Breast epithelium (tissue), 4 donors: ENCODE measurements at places on chromosomes 7 and 10.

GRCh38 chr10:28089467-28089866, 90.6 kb upstream of the ODAD2 start:
- no peak for DNase-seq
- no peak overlapping the region for H3K4me3 ChIP-seq
- no peaks in the 10 kb centered on the region for H3K4me1 ChIP-seq
- H3K27me3 ChIP-seq: no peaks in the 10 kb centered on the region
- H3K36me3 ChIP-seq: no peaks in the 10 kb centered on the region

GRCh38 chr10:23053036-23053435, 42.3 kb upstream of the MSRB2 start:
- H3K27me3 ChIP-seq: no peaks in the 10 kb centered on the region
- no peaks in the 10 kb centered on the region for H3K4me1 ChIP-seq
- DNase-seq: no peak
- no peak overlapping the region for H3K4me3 ChIP-seq
- no peak overlapping the region for H3K27ac ChIP-seq

DNA sequence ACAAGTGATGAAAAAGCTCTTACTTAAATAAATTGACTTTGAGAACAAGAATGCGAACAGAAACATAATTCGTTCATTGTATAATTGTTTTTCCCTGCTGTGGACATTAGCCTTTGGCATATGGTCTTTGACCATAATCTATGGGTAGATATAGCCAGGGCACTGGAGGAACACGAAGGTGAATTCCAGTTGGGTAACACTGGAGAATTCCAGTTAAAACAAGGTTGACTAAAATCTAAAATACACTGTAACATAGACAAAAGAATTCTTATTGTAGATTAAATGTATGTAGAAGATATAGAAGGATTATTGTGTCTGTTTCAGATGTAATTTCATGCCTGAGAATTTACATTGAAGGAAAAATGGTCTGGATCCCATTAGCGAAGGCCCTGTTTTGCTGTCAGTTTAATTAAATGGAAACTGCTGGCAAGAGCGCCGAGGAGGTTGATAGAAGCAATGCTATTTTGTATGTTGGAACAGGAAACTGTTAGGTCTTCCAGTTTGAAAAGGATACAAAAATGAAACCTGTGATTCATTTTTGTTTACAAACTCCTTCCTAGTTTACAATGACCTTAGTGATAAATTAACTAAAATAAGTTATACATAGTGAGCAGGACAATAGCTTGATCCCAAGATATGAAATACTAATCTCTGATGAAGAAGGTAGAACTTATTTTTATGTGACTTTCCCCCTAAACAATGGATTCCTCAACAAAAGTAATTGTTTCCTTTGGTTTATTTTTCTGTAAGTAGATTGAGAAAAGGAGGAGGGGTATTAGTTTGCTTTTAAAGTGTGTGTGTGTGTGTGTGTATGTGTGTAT, 68.9 kb downstream of the ARID5B start:
- H3K4me3 ChIP-seq: no peak overlapping the region
- H3K27ac ChIP-seq: peak overlapping the region; percentile 65
- no peaks in the 10 kb centered on the region for H3K27me3 ChIP-seq
- no peaks in the 10 kb centered on the region for H3K36me3 ChIP-seq

GRCh38 chr10:102243309-102243708, 2.0 kb upstream of the PITX3 start:
- H3K27ac ChIP-seq: no peak overlapping the region
- no peaks in the 10 kb centered on the region for H3K27me3 ChIP-seq
- no peaks in the 10 kb centered on the region for H3K36me3 ChIP-seq
- no peak for DNase-seq

- no peaks in the 10 kb centered on the region for H3K27me3 ChIP-seq
- H3K27ac ChIP-seq: peak overlapping the region; percentile 90
- peak overlapping the region; percentile 28 for H3K4me3 ChIP-seq
- H3K36me3 ChIP-seq: no peaks in the 10 kb centered on the region
- H3K4me1 ChIP-seq: peaks cover 4% of the 10 kb centered on the region
Measured at GRCh38 chr7:75967055-75967454, 27.3 kb downstream of the TMEM120A start.

DNA sequence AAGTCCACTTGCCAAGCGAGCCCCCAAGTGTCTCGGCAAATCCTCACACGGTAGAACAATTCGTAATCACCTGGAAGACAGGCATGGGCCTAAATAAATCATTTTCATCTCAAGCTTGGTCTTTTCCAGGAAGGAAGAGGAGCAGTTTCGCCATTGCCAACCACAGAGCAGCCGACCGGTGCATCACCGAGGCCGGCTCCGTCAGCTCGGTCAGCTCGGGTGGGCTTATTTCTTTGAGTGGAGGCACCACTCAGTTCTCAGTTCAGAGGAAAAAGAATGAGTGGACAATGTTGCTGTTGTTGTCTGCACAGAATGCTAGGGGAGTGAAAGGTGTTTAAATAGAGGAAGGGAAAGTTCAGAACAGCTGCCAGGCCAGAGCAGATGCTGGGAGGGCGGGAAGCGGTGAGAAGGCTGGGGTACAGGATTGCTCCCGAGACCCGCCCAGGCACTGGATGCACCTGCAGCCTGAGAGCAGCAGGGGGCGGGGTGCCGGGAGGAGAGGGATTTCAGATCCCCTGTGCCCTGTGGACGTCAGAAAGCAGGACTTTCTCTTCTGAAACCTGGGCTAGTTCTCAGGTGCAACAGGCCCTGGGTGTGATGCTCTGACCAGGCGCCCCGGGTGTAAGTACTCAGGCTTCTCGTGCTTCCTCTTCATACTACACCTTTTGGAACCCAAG, 17.7 kb upstream of the IGFBP3 start:
- H3K27ac ChIP-seq: no peak overlapping the region
- no peak for DNase-seq
- H3K4me3 ChIP-seq: no peak overlapping the region
- H3K27me3 ChIP-seq: no peaks in the 10 kb centered on the region
- H3K36me3 ChIP-seq: no peaks in the 10 kb centered on the region

- no peak overlapping the region for H3K4me3 ChIP-seq
- no peaks in the 10 kb centered on the region for H3K4me1 ChIP-seq
Measured at GRCh38 chr10:30184397-30185033, 125.1 kb upstream of the JCAD start.

DNA sequence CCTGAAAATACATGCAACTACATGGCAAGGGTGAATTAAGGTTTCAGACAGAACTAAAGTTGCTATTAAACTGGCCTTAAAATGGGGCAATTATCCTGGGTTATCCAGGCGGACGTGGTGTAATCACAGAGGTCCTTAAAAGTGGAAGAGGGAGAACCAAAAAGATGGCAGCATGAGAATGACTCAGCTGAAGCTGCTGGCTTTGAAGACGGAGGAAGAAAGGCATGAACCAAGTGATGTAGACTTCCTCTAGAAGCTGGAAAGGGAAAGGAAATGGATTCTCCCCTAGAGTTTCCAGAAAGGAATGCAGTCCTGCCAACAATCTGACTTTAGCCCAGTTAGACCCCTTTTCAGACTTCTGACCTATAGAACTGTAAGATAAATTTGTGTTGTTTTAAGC, 27.0 kb upstream of the UBN2 start:
- H3K4me3 ChIP-seq: no peak overlapping the region
- H3K27ac ChIP-seq: no peak overlapping the region
- no peaks in the 10 kb centered on the region for H3K36me3 ChIP-seq
- H3K4me1 ChIP-seq: no peaks in the 10 kb centered on the region

DNA sequence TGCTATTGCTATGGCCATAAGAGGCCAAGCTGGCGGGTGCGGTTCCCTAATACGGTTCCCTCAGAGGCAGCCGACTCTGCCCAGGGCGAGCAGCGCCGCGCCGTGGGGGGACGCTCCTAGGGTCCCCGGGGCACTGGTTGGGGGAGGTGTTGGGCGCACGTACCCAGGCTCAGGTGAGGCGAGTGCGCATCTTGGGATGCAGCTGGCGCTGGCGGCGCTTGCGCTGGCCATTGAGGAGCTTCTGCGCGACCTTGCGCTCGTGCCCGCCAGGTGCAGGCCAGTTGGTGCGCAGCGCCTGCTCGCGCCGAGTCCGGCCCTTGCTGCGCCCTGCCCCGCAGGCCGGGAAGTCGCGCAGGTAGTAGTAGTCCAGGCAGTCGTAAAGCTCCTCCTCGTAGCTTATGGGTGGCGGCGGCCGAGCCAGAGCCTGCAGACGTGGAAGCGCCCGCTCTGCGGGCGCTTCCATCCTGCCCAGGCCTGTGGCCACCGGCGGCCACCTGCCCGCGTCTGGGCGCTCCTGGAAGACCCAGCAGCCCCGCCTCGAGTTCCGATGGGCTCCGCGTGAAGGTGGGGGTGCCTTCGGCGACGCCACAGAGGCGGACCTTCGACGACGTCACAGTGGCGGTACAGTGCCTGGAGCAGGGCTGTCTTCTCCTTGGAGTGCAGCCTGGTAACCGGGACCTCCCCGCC, at the start of gene NUPR2:
Gene NUPR2, minus strand, starts transcription at position 566 of the 687 bp plus-strand sequence. Its CDS starts 103 bp downstream, at position 463.
- DNase-seq: peak; percentile 65
- H3K4me1 ChIP-seq: no peaks in the 10 kb centered on the region
- H3K4me3 ChIP-seq: no peak within 1 kb of the TSS
- H3K36me3 ChIP-seq: no peaks in the 10 kb centered on the region
- no peak within 1 kb of the TSS for H3K27ac ChIP-seq

GRCh38 chr7:153320681-153321080, 561.1 kb downstream of the ACTR3B start:
- H3K27ac ChIP-seq: no peak overlapping the region
- H3K36me3 ChIP-seq: no peaks in the 10 kb centered on the region
- no peaks in the 10 kb centered on the region for H3K4me1 ChIP-seq
- no peak for DNase-seq
- H3K27me3 ChIP-seq: no peaks in the 10 kb centered on the region

- DNase-seq: no peak
- H3K27me3 ChIP-seq: no peaks in the 10 kb centered on the region
- H3K4me1 ChIP-seq: no peaks in the 10 kb centered on the region
- no peak overlapping the region for H3K27ac ChIP-seq
- no peak overlapping the region for H3K4me3 ChIP-seq
- H3K36me3 ChIP-seq: no peaks in the 10 kb centered on the region
Measured at GRCh38 chr10:29861811-29862505, 197.4 kb downstream of the JCAD start.

DNA sequence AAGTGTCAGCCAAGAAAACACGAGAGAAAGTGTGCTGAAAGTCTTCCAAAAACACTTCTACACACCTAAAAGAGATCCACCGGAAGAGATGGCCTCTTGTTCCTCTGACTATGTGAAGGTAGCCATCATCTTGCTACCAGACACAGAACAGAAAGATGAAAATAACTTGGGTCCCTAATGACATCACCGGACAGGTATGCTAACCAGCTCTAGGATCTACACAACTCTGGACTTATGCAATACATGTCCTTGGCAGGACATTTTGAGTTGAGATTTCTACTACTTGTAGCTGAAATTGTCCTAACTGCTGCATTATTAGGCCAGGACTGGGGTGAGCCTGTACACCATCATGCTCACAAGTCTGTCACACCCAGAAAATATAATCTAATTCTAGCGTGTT, 358.7 kb downstream of the ELMO1 start:
- no peaks in the 10 kb centered on the region for H3K4me1 ChIP-seq
- H3K36me3 ChIP-seq: no peaks in the 10 kb centered on the region
- H3K27me3 ChIP-seq: no peaks in the 10 kb centered on the region

GRCh38 chr10:59698326-59698725, 11.3 kb downstream of the SLC16A9 start:
- H3K27ac ChIP-seq: no peak overlapping the region
- H3K4me1 ChIP-seq: no peaks in the 10 kb centered on the region
- DNase-seq: no peak
- no peaks in the 10 kb centered on the region for H3K36me3 ChIP-seq
- no peak overlapping the region for H3K4me3 ChIP-seq

- H3K4me1 ChIP-seq: peaks cover 6% of the 10 kb centered on the region
- H3K36me3 ChIP-seq: no peaks in the 10 kb centered on the region
- peak overlapping the region; percentile 74 for H3K27ac ChIP-seq
- no peaks in the 10 kb centered on the region for H3K27me3 ChIP-seq
- peak; percentile 60 for DNase-seq
Measured at GRCh38 chr7:99123571-99124033, 20.3 kb downstream of the SMURF1 start.

DNA sequence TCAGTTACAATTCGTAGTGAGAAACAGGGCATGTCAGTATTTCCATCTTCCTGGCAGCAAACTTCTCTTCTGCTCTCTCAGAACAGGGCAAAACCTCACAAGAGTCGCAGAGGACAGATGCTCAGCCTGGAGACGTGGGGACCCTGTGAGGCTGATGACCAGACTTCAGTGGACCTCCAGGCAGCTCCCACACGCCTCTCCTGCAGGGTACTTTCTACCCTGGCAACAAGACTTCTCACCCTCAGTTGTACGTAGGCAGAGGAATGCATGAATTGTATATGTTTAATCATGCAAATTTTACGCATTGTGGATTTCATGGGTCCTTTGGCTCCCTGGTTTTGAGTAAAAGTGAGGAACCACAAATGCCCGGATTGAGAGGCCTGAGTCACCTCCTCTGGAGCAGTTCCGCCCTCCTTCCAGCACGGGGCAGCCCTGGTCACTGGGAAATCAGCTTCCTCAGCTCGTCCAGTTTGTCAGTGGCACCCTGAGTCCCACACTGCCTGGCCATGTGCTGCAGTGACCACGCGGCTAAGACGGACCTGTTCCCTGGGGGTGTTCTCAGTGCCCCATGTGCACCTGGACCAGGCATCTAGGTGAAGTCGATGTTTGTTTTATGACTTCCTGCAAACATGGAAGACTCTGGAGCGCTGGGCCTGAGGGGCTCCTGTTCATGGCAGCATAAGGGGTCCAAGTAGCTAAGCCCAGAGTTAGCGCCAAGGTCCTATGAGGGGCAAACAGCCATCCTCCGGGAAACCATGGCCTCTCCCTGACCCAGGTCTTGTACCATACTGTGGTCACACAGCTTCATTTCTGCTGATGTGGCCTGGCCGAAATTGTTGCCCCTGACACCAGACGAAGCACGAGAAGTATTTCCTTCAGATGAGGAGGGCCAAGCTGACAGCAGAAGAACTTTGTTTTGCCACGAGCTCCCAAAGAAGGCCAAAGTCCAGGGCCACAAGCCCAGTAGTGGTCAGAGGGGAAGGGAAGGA, 165.1 kb downstream of the TNS3 start:
- no peak for DNase-seq
- no peak overlapping the region for H3K4me3 ChIP-seq
- no peak overlapping the region for H3K27ac ChIP-seq

- no peaks in the 10 kb centered on the region for H3K27me3 ChIP-seq
- no peak for DNase-seq
- no peak overlapping the region for H3K27ac ChIP-seq
- no peaks in the 10 kb centered on the region for H3K4me1 ChIP-seq
- H3K36me3 ChIP-seq: no peaks in the 10 kb centered on the region
Measured at GRCh38 chr10:20953120-20953519, 56.0 kb upstream of the NEBL start.

- no peak for DNase-seq
- H3K27ac ChIP-seq: no peak overlapping the region
- no peaks in the 10 kb centered on the region for H3K27me3 ChIP-seq
- H3K4me1 ChIP-seq: no peaks in the 10 kb centered on the region
- no peak overlapping the region for H3K4me3 ChIP-seq
Measured at GRCh38 chr7:158707610-158708009, 3.0 kb upstream of the NCAPG2 start.

GRCh38 chr7:144785521-144785920, 50.3 kb downstream of the TPK1 start:
- no peak overlapping the region for H3K4me3 ChIP-seq
- no peaks in the 10 kb centered on the region for H3K4me1 ChIP-seq
- no peak overlapping the region for H3K27ac ChIP-seq
- no peak for DNase-seq
- H3K27me3 ChIP-seq: no peaks in the 10 kb centered on the region
- no peaks in the 10 kb centered on the region for H3K36me3 ChIP-seq
